Muscle of back (tissue), 13 donors: ENCODE measurements at places on chromosomes 12 and 14. TPM values are rescaled to one million over a fixed set of nuclear protein-coding genes. Genes with fewer than 3 reads are reported as not detected.

GRCh38 chr14:94539181-94539580 lies 22.1 kb upstream of the SERPINA4 start:
- no peak for DNase-seq

GRCh38 chr12:94965982-94966630 lies 37.4 kb downstream of the NDUFA12 start:
- no peak for DNase-seq

GRCh38 chr12:118704527-118705241 lies 276.7 kb upstream of the SRRM4 start:
- DNase-seq, result no peak

DNA sequence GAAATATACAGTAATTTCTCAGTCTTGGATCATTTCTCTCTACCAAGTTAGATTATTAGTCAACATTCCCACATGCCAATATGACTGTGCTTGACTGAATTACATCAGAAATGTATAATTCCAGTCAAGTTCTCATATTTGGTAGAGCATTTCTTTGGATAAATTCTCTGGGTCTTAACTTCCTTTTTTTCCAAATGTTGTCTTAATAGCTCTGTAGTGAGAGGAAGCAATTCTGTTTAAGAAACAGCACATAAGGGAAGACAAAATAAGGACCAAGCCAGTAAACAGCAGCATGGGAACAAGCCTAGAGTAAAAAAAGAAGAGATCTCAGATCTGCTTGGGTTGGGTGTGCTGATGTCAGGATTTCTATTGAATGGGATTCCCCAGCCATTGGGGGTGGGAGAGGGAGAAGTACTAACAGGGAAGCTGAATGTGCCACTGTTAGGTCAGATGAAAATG lies 14.2 kb upstream of the DYRK2 start:
- DNase-seq, result no peak

DNA sequence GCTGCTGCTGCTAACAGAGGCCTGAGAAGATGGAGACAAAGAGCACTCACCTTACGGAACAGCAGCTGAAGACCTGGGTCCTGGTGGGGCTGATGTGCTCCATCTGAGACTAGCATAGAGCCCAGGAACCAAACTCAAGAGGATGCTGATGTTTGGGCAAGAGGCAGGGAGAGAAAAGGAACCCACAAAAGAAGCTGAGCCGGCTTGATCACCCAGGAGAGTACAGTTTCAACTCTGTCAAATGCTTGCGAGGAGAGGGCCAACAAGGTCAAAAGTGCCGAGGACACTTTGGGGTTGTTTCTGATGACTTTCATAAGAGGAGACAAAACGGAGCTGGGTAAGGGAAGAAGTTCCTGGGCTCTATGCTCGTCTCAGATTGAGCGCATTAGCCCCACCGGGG lies 17.3 kb upstream of the NT5DC3 start:
- no peak for DNase-seq

DNA sequence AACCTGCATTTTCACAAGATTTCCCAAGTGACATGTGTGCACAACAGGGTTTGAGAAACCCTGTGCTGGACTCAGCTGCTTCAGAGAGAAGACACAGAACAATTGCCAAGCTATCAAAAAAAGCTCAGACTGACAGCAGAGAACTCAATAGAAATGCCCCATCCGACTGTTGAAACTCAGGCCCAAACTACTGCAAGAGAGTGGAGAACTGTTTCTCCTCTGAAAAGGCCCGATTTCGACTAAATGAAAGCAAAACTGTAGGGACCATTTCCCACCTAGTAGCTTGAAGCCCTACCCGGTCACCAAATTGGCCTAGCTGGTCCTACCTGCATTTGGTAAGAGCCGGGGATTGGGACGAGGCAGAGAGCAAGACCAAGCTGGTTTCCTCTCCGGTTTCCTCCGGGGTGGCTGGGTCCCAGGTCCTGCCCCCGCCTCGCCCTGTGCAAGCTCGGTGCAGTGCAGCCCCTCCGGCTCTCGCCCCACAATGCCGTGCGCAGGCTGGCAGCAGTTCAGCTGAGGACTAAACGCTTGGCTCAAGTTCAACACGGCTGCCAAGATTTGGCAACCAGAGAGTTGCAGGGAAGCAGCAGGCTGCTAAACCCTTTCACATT lies 1180.6 kb downstream of the VRK1 start:
- DNase-seq, result peak; percentile 84

DNA sequence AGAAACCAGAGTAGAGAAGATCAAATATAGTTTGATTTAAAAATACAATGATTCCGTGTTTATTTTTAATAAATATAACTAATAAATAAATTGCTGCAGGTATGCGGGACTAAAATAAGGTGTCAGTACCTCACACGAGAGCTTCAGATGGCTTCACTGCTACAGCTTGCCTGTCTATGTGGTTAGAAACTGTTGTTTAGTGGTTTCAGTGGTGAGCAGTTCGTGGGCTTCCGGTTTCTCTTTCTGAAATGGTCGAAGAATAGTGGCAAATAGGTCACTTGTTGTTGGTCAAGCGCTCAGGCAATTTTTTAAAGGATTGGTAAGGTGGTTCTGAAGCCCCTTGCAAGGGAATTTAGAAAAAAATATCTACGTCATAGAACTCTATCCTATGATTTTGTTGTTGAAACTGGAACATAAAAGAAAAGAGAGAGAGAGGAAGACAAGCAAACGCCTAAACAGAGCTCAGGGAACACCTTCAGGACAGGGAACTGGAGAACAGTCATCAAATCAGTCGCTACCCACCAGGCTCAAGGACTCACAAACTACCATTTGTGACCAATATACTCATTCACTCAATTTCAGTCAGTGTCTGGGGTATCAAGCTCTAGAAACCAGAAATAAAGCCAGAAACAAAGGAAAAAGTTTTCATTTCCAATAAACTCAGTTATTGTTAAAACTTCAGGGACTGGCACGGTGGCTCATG lies 31.3 kb downstream of the GABARAPL1 start:
- no peak for DNase-seq

- DNase-seq, result no peak
Measured at GRCh38 chr12:112557951-112558630, 139.3 kb downstream of the PTPN11 start.

- DNase-seq, result no peak
Measured at GRCh38 chr12:110171186-110171538, 47.0 kb downstream of the IFT81 start.

GRCh38 chr12:52291267-52291935 lies at the start of gene KRT81:
TSS of gene KRT81 (minus strand) at chr12:52291534. CDS start at chr12:52291465, 69 bp downstream.
- DNase-seq, result no peak

- no peak for DNase-seq
Measured at GRCh38 chr14:54715239-54715638, 148.3 kb downstream of the SAMD4A start.

GRCh38 chr14:99202516-99202915 lies 69.5 kb downstream of the BCL11B start:
- DNase-seq, result no peak

- no peak for DNase-seq
Measured at GRCh38 chr14:68492381-68493151, 300.3 kb downstream of the ZFP36L1 start.

GRCh38 chr14:70239802-70240201 lies 51.1 kb upstream of the SLC8A3 start:
- DNase-seq, result no peak

- no peak for DNase-seq
Measured at GRCh38 chr12:132294121-132295034, 35.0 kb downstream of the GALNT9 start.

MYO1H gene
- not detected for polyA plus RNA-seq

SLC10A1 gene
- polyA plus RNA-seq, result not detected

CARMIL3 gene
- 0.15 TPM for polyA plus RNA-seq

ZNF891 gene
- polyA plus RNA-seq, result 2.6 TPM

HOXC11 gene
- not detected for polyA plus RNA-seq

FRS2 gene
- polyA plus RNA-seq, result 24.1 TPM

PDZRN4 gene
- polyA plus RNA-seq, result 1.9 TPM

LARP4 gene
- polyA plus RNA-seq, result 31.5 TPM

KCNH3 gene
- polyA plus RNA-seq, result 1.4 TPM
